Activated naive CD8-positive, alpha-beta T cell treated with anti-CD3 and anti-CD28 coated beads, Interleukin-2, amount 10 ng/mL, durations not matched to agents 7 days and 5 days (primary cell): ENCODE measurements at places on chromosomes 12 and 14.

GRCh38 chr12:112848972-112849371 lies 57.4 kb downstream of the RPH3A start:
- no peak overlapping the region for H3K27ac ChIP-seq
- DNase-seq, result no peak
- peaks cover 14% of the 10 kb centered on the region for H3K27me3 ChIP-seq
- no peaks in the 10 kb centered on the region for H3K36me3 ChIP-seq

- no peak overlapping the region for H3K4me3 ChIP-seq
- no peaks in the 10 kb centered on the region for H3K4me1 ChIP-seq
- no peak for DNase-seq
- H3K27ac ChIP-seq, result no peak overlapping the region
- peaks cover 3% of the 10 kb centered on the region for H3K27me3 ChIP-seq
- H3K36me3 ChIP-seq, result no peaks in the 10 kb centered on the region
Observed at GRCh38 chr14:54048736-54049135, 92.1 kb upstream of the BMP4 start.

DNA sequence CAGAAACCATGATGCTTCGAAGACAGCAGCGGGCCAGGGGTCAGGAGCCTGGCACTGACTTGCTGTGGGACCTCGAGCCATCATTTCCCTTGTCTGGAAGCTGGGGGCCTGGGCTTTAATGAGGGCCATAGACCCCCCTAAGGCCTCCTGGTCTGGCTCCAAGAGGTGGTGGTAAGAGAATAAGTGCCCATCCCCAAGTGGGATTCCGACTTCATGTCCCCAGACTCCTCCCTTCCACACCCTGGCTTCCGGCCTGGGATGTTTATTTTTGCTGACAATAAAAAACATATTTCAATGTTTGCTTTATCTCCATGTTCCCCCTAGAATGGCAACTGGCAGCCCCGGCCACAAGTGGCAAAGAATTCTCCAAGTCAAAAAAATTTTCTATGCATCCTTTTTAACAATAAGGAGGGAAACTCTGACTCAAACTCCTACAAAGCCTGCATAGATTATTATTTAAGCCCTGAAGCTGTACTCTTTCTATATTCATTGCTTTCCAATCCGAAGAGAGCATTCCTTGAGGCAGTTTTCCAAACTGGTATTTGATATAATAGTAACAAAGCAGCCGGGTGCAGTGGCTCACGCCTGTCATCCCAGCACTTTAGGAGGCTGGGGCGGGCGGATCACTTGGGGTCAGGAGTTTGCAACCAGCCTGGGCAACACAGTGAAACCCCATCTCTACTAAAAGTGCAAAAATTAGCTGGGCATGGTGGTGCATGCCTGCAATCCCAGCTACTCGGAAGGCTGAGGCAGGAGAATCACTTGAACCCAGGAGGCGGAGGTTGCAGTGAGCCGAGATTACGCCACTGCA lies 84.0 kb downstream of the ITPK1 start:
- peaks cover 29% of the 10 kb centered on the region for H3K4me1 ChIP-seq
- H3K36me3 ChIP-seq, result peaks cover 3% of the 10 kb centered on the region
- H3K4me3 ChIP-seq, result no peak overlapping the region
- no peaks in the 10 kb centered on the region for H3K27me3 ChIP-seq
- DNase-seq, result no peak
- H3K27ac ChIP-seq, result no peak overlapping the region

DNA sequence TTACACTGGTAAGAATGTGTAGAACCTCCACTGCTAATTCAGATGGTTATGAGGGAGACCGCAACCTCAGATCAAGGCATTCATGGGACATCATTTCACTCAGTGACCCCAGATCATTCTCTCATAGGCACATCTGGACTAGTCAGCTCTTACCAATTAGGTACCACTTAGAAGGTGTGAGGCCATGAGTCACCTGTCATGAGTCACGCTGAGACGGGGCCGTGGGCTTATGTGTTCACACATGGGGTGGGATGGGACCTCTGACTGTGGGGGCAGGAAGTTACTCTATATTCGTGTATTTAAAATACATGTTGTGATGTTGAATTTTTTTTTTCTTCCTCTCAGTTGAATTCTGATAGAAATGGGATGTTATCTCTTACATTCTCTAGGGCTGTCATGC lies 55.9 kb downstream of the CCDC92 start:
- no peaks in the 10 kb centered on the region for H3K36me3 ChIP-seq
- peaks cover 2% of the 10 kb centered on the region for H3K27me3 ChIP-seq
- DNase-seq, result no peak
- no peak overlapping the region for H3K4me3 ChIP-seq
- no peak overlapping the region for H3K27ac ChIP-seq

DNA sequence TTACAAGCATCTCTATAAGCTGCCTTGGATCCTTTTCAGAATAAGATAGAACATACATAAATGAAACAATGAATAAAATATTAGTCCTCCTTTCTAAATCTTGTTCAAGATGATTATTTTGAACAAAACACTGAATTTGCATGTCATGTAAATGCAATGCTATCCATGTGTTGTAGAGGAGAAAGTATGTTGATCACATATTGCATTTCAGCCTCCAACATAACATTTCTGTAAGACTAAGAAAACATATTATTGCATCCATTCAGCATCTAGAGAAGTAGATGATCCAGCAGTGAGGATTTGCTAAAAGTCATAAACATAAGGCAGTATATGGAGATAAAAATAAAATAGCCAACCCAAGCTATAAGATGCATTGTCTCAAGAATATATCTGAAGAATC lies 172.6 kb downstream of the CPNE8 start:
- no peak overlapping the region for H3K4me3 ChIP-seq
- no peak for DNase-seq
- H3K27me3 ChIP-seq, result no peaks in the 10 kb centered on the region
- H3K27ac ChIP-seq, result no peak overlapping the region
- no peaks in the 10 kb centered on the region for H3K4me1 ChIP-seq

DNA sequence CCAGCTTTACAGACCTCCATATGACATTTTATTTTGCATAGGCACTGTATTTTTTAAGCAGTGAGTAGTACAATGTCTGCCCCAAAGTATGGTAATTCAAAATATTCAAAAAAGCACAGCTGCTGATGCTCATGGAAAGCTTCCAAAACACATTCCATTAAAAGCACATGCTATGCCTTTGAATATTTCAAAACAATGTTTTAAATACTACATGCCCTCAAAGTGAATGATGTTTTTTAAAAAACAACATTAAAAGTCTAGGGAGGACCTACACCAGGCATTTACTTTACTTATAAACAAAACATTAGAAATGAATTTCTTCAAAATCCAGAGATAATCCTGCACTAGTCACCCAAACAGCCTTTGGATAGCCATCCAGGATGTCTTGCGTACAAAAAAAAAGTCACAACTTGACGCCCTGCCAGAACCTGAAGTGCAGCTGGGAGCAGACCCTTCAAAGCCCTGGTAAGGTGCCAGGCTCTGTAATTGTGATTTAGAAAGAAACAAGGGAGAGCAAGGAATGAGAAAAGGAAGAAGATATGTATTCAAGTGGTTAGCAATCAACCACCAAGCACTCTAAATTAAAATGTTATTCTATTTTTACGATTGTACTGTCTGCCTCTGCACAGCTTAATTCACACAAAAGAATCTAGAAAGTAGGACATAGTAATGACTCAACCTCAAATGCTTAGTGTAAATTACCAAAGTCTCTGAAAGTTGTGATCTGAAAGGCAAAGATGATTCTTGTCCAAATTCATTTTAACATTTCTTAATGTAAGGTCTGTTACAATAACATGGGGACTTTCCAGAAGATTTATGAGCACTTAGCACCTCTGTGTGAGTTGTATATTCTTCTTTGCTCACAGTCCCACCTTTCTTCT lies 31.9 kb downstream of the CEP83 start:
- DNase-seq, result no peak
- no peak overlapping the region for H3K4me3 ChIP-seq
- H3K36me3 ChIP-seq, result peaks cover 57% of the 10 kb centered on the region

DNA sequence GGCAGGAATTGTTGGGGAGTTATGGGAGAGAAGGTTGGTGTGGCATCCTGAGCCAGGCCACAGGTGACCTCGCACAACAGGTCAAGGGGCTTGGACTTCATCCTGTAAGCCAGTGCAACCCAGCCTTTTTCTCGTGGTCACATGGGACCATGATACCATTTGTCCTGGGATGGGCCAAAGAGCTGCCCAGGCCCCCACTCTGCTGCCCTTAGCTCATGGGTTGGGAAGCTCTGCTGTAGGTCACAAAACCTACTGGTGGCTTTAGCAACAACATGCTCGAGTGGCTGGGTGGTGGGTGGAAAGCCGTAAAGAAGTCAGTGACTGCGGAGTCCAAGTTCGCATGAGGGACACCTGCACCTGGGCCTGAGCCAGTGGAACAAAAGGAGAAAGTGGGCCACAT lies 4.6 kb downstream of the CLMN start:
- no peak overlapping the region for H3K4me3 ChIP-seq
- no peak overlapping the region for H3K27ac ChIP-seq
- no peaks in the 10 kb centered on the region for H3K36me3 ChIP-seq
- H3K27me3 ChIP-seq, result peaks cover 19% of the 10 kb centered on the region
- DNase-seq, result no peak
- peaks cover 24% of the 10 kb centered on the region for H3K4me1 ChIP-seq

- DNase-seq, result no peak
- no peaks in the 10 kb centered on the region for H3K36me3 ChIP-seq
- H3K27me3 ChIP-seq, result no peaks in the 10 kb centered on the region
- no peak overlapping the region for H3K4me3 ChIP-seq
Observed at GRCh38 chr12:23843958-23844357, 105.5 kb downstream of the SOX5 start.

GRCh38 chr12:106673141-106673540 lies 90.3 kb downstream of the RFX4 start:
- peaks cover 21% of the 10 kb centered on the region for H3K27me3 ChIP-seq
- no peaks in the 10 kb centered on the region for H3K36me3 ChIP-seq
- no peak overlapping the region for H3K4me3 ChIP-seq
- DNase-seq, result no peak
- H3K4me1 ChIP-seq, result no peaks in the 10 kb centered on the region

GRCh38 chr12:66387117-66387516 lies 84.8 kb downstream of the HELB start:
- H3K27ac ChIP-seq, result no peak overlapping the region
- no peaks in the 10 kb centered on the region for H3K4me1 ChIP-seq
- no peak for DNase-seq
- H3K27me3 ChIP-seq, result peaks cover 20% of the 10 kb centered on the region
- no peaks in the 10 kb centered on the region for H3K36me3 ChIP-seq

GRCh38 chr14:94462219-94462551 lies 9.6 kb upstream of the SERPINA11 start:
- no peak overlapping the region for H3K4me3 ChIP-seq
- DNase-seq, result no peak
- no peaks in the 10 kb centered on the region for H3K27me3 ChIP-seq

DNA sequence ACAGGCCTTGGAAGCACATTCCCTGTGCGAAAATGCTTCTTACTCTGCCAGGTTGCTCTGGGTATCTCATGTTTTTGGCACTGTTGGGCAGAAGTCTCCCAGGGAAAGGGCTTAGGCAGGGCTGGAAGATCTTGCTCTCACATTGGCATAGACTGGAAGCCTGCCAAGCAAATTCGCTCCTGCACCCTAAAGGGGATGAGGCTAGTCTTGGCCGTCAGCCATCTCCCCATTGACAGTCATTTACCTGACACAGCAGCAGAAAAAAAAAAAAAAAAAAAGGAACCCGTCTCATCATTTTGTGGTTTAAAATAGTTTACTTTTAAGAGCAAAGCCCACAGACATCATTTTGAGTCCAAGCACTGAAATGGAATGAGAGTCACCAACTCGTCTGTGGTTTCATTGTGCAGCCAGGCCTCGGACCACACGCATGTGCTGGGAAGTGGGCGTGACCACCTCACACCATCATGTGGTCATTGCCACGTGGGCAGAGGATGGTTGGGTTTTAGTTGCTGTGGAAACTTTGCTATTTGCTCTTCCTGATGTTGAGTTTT lies 84.8 kb downstream of the NRXN3 start:
- H3K27me3 ChIP-seq, result no peaks in the 10 kb centered on the region
- no peak overlapping the region for H3K27ac ChIP-seq
- H3K4me1 ChIP-seq, result peaks cover 4% of the 10 kb centered on the region
- H3K4me3 ChIP-seq, result no peak overlapping the region
- no peak for DNase-seq
- no peaks in the 10 kb centered on the region for H3K36me3 ChIP-seq

DNA sequence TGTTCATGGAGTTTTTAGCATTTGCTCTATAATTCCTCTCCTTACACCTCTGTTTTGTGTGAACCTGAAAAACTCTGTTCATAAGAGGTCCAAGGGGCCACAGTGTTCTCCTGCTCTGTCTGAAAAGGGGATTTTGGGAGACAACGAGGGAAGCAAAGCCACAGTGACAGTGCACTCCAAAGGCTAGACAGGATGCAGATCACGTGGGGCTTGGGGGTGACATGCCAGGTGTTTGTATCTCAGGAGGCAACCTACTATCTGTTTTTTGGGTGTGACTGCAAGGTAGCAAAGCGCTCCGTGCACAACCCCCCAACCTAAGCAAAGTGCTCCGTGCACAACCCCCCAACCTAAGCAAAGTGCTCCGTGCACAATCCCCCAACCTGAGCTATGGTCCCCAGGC lies 5.1 kb upstream of the CHD4 start:
- peak; percentile 45 for DNase-seq
- H3K27me3 ChIP-seq, result no peaks in the 10 kb centered on the region
- H3K4me3 ChIP-seq, result peak overlapping the region; percentile 74

DNA sequence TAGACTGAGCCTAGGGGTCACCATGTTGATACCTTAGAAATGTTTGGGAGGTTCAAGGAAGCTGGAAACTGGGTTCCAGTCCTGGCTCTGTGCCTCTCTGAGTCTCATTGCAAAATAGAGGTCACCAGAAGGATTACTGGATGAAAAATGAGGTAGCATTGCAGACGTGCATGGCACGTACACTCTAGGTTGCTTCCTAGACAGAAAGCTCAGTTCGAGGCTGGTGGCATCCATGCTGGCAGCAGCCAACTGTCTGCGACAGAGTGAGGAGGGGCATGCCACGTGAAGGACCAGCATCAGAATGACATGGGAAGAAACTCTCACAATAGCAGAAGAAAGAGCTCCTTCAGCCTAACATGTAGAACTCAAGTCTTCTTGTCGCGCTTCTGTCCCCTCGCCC lies 4.6 kb upstream of the CYP46A1 start:
- no peaks in the 10 kb centered on the region for H3K36me3 ChIP-seq
- no peak for DNase-seq
- H3K4me1 ChIP-seq, result peaks cover 6% of the 10 kb centered on the region

GRCh38 chr12:96215919-96216273 lies 21.7 kb downstream of the ELK3 start:
- H3K36me3 ChIP-seq, result peaks cover 5% of the 10 kb centered on the region
- H3K4me1 ChIP-seq, result peaks cover 33% of the 10 kb centered on the region

DNA sequence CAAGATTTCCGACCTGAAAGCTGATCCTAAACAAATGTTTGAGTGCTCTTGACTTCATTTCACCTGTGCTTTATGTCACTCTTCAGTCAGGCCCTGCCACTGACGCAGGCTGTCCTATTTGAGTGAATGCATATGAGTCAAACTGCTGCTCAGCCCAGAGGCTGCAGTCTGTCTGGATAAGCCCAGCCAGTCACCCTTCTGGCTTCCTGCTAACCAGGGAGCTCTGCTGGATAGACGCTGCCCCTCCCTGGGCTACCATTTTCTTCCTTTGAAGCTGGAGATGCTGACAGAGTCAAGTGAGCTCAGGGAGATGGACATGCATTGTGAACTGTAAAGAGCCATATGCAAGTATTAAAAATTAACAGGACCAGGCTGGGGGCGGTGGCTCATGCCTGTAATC lies 5.1 kb upstream of the TUNAR start:
- peaks cover 34% of the 10 kb centered on the region for H3K27me3 ChIP-seq
- no peaks in the 10 kb centered on the region for H3K36me3 ChIP-seq
- no peak overlapping the region for H3K4me3 ChIP-seq
- no peak for DNase-seq
- H3K27ac ChIP-seq, result no peak overlapping the region
- no peaks in the 10 kb centered on the region for H3K4me1 ChIP-seq

GRCh38 chr12:47602949-47603558 lies 102.8 kb downstream of the RPAP3 start:
- H3K4me3 ChIP-seq, result no peak overlapping the region
- no peak for DNase-seq
- no peaks in the 10 kb centered on the region for H3K27me3 ChIP-seq
- H3K4me1 ChIP-seq, result peaks cover 2% of the 10 kb centered on the region
- no peak overlapping the region for H3K27ac ChIP-seq
- H3K36me3 ChIP-seq, result peaks cover 13% of the 10 kb centered on the region
